Stimulated activated CD4-positive, alpha-beta T cell treated with anti-CD3 and anti-CD28 coated beads, Interleukin-1b, Interleukin-23, amount 100 ng/mL, for 1 hour (primary cell): ENCODE measurements at places on chromosomes 4 and X.

DNA sequence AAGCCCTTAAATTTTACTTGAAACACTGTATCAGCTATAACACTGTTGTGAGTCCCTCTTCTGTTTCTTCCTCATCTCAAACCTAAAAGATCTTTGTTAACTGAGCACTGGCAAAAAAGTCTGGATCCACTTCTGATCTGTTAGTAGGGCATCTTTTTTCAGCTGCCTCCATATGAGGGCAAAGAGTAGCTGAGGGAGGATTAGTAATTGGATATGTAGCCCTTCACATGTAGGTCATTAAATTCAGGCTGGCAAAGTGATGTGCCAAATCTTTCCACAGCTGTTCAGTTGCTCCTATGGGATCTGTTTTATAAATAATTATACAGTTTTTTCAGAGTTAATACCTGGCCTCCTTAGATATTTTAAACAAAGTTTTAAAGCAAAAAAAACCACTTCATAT is 1.1 kb upstream of the TRMT10A start:
- DNase-seq: no peak

DNA sequence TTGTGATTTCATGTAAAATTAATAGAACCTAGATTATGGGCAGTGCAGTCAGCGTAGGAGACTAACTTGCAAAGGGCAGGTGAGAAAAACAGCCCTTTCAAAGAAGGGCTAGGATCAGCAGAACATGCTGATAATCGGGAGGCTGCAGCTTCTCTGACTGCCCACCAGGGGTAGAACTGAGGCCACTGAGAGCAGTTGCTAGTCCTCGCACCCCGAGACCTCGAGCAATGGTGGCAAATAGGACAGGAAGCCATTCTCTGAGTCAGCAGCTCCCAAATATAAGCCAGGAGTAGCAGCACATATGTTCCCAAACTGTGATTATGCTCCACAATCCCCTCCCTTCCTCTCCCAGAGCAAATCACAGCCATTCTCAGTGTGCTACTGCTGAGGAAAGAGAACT is 186.5 kb downstream of the MSL3 start:
- no peak for DNase-seq

DNA sequence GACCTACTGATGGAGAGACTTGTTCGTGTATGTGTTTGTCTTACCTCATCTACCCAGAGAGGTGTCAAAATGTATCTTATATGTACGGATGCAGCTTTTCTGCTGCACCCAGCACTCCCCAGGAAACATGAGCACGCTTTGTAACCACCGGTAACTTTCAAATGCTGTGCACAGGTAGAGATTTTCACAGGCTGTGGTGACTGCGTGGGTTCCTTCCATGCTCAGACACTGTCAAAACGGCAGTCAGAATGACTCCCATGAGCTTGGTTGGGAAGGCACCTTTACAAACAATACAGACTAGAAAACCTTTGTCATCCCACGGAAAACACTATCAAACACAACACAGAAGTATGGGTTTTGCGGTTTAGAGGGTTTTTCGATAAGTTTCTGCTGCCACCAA is 28.2 kb downstream of the F11 start:
- DNase-seq: no peak

DNA sequence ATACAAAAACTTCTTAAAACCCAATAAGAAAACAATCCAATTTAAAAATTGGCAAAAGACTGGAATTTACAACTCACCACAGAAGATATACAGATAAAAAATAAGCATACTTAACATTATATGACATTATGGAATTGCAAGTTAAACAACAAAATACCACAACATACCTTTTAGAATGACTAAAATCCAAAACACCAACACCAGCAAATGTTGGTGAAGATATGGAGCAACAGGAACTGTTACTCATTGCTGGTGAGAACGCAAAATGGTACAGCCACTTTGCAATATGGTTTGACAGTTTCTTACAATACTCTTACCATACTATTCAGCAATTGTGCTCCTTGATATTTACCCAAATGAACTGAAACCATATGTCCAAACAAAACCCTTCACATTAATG is 112.4 kb downstream of the ADGRL3 start:
- no peak for DNase-seq

- DNase-seq: no peak
Measured at GRCh38 chrX:74492720-74493201, 71.5 kb downstream of the SLC16A2 start.

GRCh38 chr4:123356921-123357320 is 39.7 kb upstream of the SPRY1 start:
- DNase-seq: no peak

DNA sequence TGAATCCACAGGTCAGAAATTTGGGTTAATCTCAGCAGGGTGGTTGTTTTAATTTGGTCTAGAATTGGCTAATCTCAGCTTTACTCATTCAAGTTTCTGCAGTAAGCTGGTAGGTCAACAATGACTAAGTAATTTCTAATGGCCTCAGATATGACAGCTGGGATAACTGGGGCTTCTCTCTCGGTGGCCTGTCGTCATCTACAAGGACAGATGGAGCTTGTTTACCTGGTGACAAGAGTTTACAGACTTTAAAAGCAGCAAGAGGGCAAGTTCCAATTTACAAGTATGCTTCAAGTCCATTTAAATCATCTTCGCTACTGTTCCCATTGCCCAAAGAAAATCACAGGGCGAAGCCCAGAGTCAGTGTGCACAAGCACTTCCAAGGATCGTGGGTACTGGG is 453.9 kb downstream of the PDHA2 start:
- no peak for DNase-seq

- DNase-seq: no peak
Measured at GRCh38 chr4:139042981-139043460, 27.4 kb downstream of the NOCT start.

GRCh38 chrX:37817579-37817978 is 29.8 kb downstream of the DYNLT3 start:
- no peak for DNase-seq

DNA sequence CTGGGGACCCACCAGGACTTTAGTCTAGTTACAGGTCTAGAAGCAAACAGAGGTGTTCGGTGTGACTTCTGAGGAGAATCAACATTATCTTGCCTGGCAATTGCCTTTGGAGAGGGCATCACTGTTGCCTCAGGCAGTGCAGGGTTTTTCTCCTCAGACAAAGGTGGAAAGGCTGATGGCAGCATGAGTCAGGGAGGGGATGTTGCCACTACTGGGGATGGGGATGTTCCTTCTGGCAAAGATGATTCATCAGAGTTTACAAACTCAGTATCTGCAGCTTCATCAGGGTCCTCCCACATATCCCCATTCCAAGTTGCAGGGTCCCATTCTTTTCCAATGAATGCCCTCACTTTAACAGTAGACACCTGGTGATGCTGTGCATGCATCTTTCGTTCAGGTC is 91.3 kb upstream of the GALNTL6 start:
- DNase-seq: no peak

DNA sequence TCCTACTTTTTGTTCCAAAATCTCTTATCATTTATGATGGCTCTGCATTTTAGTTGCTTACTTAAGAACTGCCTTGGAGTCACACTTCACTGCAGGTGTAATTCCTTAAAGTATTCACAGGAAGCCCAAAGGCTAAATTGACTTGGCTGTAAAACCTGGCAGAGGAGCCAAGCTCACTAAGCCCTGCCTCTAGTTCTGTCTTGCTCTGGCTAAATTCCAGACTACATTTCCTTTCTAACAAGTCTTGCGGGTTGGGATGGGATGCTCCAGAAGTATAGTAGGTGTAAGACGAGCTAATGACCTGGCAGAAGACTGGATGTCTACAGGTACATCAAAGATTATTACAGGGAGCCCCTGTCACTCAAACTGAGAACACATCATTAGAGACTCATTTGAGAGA is 924.0 kb upstream of the INTU start:
- no peak for DNase-seq

- no peak for DNase-seq
Measured at GRCh38 chrX:117429501-117429900, 687.1 kb downstream of the KLHL13 start.

DNA sequence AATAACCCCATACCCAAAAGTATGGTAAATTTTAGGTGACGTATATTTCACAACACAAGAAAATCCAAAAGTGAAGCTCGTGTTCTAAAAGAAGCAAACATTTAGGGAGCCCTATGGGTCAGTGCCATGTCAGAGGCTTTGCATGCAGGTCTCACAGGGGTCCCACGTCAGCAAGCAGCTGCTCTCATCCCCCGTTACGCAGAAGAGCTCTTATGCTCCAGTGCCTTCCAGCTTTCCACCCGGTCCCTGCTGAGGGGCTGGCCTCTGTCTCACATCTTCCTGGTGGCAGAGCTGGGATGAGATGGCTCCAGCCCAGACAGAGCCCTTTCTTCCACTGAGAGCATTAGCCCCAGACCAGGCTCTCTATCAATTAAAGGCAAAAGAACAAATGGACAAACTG is 82.0 kb downstream of the IRF2 start:
- no peak for DNase-seq
